Activated CD4-positive, CD25-positive, alpha-beta regulatory T cell treated with anti-CD3 and anti-CD28 coated beads, Interleukin-2, amount 50 U/mL, for 16 hours (primary cell): ENCODE measurements at places on chromosomes 12 and 14.

DNA sequence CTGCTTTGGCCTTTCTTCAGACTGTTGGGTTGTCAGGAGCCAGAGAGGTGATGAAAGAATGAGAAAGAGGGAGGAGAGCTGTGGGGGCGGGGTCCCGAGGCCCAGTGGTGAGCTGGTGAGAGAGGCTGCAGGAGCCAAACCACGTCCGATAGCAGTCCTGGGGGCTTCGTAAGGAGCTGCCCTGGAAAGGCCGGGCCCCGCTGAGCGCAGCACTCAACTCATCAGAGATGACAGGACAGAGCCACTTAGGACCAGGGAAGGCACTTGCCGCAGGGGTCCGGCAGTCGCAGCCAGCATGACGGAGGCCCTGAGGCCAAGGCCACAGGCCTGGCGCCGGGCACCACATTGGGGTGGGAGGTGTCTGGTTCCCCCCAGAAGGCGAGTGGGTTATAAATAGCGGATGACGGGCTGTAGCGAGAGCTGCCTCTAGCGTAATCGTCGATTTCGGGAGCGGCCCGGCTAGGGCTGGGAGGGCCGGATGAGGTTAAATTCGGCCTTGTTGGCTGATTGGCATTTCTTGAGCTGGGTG lies 179.0 kb downstream of the TSPAN9 start:
- no peak for DNase-seq

GRCh38 chr14:35352274-35353233 lies 52.0 kb downstream of the NFKBIA start:
- DNase-seq = no peak

- no peak for DNase-seq
These were observed 259.1 kb downstream of the PCNX1 start for GRCh38 chr14:71166180-71166837.

DNA sequence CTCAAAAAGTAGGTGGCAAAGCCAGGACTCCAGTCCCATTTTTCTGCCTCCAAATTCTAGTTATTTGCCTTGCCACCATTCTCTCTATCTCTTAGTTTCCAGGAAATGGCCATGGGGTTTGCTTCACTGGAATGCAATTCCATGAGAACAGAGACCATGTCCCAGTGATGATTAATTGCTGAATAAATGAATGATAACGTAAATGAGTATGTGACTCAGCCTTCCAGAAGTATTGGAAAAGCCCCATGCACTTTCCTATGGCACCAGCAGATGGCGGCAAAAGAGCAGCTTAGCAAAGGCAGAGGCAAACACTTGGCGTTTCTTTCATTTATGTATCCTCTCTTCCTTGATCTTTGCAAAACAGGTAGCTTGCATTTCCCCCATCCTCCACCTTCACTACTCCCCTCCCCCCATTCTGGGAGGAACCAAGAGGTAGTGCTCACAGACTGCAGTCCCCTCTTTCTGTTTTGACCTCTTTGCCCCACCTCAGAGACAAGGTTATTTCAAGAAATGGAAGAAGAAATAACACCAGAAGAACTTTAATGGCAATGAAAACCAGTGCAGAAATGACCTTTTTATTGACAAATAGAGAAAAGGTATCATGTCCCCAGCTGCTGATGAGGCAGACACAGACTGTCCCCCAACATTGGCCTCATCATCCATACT lies 21.3 kb downstream of the TBX3 start:
- peak; percentile 30 for DNase-seq

DNA sequence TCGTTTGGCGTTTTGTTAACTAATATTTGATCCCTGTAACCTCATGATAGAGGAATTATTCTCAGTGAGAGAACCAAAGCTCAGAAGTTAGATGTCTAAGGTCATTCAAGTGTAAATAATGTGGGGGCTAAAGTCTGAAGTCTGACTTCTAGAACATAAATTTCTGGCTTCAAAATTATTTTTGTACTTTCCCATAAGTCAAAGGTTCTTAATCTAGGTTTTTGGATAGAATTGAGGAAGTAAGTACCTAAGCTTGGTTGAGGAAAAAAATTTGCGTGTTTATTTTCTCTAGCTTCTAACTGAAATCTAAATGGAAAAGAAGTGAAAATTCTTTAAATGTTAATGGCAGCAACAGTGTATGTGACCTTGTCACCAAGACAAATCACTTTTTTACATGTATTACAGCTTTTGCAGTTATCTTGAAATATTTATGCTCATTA lies 2.3 kb downstream of the LARP4 start:
- DNase-seq = no peak

GRCh38 chr14:68733086-68733914 lies 59.6 kb downstream of the ZFP36L1 start:
- no peak for DNase-seq

GRCh38 chr14:33689680-33690079 lies 261.2 kb downstream of the EGLN3 start:
- DNase-seq = no peak

- no peak for DNase-seq
These were observed 305.7 kb upstream of the FLRT2 start for GRCh38 chr14:85224241-85224640.

- no peak for DNase-seq
These were observed at the start of gene MGP for GRCh38 chr12:14885718-14886221. MGP (minus strand) TSS chr12:14885854; CDS start chr12:14885791, 63 bp downstream.

DNA sequence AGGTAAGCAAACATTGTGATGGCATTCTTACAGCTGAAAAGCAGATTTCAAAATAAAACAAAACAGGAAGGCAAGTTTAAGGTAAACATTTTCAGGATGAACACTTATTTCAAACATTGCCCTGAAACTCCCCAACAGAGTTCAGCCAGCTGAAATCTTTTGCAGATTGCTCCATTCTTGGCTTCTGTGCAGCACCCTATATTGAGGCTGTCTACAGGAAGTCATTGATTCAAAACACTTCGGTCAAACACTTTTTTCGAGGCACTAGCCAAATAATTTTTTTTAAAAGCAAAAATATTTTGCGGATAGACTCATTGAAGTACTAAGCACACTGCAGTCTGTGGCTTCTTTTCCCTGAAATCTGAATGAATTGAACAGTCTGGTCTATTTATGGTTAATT lies 318.1 kb upstream of the PDE3A start:
- no peak for DNase-seq

DNA sequence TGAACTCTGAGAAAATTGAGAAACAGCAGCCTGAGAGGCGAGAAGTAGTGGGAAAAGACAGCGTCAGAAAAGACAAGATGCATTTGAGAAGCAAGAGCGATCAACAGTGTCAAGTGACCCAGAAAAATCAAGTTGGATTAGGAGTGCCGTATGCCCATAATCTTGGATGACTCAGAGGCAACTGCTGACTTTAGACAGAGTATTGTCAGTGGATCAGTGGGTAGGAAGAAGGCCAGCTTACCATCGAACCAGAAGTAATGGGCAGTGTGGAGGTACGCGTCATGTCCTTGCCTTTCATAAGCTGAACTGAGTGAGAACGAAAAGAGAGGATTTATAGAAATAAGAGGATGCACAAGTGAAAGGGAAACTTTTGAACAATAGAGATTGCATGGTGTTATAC lies 151.0 kb upstream of the NAV3 start:
- no peak for DNase-seq
